ENCODE measurements at places on chromosomes 1 and 21. TPM values are rescaled to one million over a fixed set of nuclear protein-coding genes. Genes with fewer than 3 reads are reported as not detected.

- no peak for DNase-seq
Observed at GRCh38 chr1:20742671-20743070, 10.2 kb upstream of the SH2D5 start.

BTBD8 gene
- 4.0 TPM for total RNA-seq

GRCh38 chr1:75469586-75470173, 141.2 kb downstream of the SLC44A5 start:
- DNase-seq: no peak

- DNase-seq: no peak
Observed at GRCh38 chr1:167676916-167677848, 44.6 kb upstream of the MPZL1 start.

DNA sequence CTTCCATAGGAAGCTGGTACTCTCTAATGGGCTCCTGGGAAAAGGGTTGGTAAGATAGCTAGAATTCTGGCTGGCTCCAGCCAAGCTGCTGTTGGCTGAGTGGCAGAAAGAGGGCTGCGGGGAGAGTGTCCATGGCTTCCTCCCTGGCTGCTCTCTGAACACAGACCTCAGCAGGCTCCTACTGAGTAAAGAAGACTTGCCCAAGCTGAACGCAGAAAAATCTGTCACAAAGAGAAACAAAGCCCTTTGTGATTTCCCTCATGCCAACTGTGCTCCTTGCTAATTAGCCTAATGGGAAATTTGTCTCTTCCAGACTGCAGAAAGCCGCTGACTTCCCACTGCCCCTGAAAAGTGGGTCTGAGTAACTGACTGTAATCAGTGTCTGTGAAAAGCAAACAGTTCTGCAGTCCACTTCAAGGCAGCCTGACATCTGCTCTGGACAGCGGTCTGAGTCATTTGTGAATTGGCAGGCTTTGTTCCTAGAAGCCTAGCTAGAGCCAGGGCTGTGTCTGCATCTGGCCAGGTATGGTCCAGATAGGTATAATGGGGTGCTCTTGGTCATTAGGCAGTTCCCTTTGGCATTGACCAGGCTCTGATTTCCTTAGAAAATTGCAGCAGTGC, 282.8 kb downstream of the ZNF648 start:
- DNase-seq: no peak

GRCh38 chr1:79532555-79532954, 526.0 kb upstream of the ADGRL4 start:
- no peak for DNase-seq
